ENCODE measurements at places on chromosomes 2 and 18.

DNA sequence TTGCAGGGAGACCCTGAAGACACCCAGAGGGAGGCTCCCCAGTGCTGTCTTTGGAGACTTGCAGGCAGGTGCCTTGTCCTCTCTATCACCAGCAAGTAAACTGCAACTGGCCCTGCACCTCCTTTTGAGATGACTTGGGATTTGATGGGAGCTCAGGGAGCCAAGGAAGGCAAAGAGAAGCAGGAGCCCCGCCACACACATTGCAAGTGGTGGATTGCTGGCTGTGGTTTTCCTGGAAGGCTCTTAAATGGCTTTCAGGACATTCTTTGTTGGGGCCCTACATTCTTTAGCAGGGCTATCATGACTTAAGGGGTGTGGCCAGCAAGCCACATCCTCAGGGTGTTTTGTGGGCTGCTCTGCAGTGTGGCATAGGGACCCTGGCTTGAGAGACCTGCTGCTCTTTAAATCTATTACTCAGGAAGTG, 39.9 kb upstream of the CDC42EP3 start:
- no peak for DNase-seq

- DNase-seq = no peak
These were observed 47.1 kb downstream of the KCNG3 start for GRCh38 chr2:42446503-42447271.

DNA sequence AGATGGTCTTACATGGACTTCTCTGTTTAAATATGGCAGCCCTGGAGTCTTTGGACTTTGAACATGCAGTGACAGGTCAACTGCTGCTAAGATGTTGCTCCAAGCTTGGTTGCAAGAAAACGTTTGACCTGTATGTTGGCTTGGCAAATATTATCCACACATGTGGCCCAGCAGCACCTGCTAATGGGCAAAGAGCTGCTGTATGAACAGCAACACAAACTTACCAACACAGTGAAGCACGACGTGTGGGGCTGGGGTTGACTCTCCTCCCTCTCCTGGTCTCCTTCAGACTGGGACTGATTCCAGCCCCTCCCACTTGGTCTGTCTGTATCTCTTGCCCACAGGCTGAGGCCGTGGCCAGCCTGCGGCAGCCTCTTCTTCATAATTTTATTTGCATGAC, 3.8 kb downstream of the KCNE4 start:
- DNase-seq = no peak

DNA sequence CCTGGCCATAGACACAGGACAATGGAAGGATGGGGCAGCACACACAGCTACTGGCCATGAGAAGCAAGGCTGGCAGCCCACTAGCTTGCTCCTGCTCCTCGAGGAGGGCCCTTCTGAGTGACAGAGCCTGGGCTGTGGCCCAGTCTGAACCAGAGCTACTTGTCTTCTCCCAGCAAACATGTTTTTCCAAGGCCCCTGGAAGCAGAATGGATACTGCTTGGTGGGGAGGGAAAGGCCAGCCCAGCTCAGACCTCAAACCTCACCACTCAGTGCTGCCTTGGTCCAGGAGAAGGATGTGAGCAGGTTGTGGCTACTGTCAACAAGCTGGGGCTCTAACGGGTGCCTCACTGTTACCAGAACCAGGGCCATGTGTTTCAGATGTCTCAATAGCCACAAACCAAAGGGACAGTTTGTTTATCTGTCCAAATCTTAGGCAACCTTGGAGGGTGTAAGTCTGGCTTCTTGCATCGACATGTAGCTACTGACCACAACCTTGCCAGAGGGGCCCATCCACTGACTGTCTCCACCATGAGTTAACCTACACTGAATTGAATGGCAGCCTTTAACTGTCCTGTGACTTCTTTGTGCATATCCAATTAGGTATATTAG, 98.6 kb downstream of the TGFA start:
- no peak for DNase-seq

GRCh38 chr2:118992740-118993391, 50.9 kb downstream of the MARCO start:
- DNase-seq = no peak

DNA sequence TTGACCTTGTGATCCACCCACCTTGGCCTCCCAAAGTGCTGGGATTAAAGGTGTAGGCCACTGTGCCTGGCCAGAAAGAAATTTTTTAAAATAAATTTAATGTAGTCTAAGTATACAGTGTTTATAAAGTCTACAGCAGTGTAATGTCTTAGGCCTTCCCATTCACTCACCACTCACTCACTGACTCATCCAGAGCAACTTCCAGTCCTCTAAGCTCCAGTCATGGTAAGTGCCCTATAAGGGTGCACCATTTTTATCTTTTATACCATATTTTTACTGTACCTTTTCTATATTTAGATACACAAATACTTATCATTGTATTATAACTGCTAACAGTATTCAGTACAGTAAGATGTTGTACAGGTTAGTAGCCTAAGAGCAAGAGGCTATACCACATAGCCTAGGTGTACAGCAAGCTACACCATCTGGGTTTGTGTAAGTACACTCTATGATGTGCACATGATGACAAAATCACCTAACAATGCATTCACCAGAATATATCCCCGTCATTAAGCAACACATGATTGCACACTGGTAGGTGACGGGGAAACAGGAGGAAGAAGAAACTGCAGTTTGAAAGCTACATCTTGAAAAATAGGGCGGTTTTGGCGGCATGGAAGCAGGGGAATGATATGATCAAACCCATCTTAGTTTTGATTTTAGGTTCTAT, 105.1 kb upstream of the ITGB6 start:
- no peak for DNase-seq

DNA sequence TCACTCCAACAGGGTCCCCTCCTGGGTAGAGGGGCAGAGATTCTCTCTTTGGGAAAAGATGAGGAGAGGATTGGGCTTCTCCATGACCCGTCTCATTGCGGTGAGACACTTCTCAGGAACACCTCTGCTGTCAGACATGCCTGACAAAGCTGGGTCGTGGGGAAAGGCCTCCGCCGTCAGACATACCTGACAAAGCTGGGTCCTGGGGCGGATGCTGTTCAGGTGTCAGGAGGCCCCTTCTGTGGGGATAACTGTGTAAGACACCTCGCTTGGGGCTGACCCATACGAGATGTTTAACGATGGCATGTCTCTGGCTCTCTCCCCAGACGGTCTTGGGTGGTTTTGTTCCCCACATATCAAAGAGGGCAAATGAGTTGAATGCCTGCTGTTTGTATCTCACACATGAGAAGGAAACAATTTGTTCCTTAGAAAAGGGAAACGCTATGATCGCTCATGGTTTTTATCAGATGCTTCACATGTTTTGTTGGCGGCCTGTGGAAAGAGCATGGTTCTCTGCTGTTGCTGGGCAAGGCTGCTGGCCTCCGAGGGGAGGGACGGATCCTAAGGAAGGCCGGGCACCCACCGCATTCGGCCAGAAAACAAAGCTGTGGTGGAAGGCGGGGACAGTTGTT, 40.8 kb upstream of the PXDN start:
- no peak for DNase-seq

- no peak for DNase-seq
These were observed 136.5 kb downstream of the COPS8 start for GRCh38 chr2:237222178-237222577.

GRCh38 chr2:20657522-20658235, 6.8 kb upstream of the HS1BP3 start:
- DNase-seq = no peak

- no peak for DNase-seq
These were observed 283.0 kb downstream of the MYCN start for GRCh38 chr2:16223161-16223840.

DNA sequence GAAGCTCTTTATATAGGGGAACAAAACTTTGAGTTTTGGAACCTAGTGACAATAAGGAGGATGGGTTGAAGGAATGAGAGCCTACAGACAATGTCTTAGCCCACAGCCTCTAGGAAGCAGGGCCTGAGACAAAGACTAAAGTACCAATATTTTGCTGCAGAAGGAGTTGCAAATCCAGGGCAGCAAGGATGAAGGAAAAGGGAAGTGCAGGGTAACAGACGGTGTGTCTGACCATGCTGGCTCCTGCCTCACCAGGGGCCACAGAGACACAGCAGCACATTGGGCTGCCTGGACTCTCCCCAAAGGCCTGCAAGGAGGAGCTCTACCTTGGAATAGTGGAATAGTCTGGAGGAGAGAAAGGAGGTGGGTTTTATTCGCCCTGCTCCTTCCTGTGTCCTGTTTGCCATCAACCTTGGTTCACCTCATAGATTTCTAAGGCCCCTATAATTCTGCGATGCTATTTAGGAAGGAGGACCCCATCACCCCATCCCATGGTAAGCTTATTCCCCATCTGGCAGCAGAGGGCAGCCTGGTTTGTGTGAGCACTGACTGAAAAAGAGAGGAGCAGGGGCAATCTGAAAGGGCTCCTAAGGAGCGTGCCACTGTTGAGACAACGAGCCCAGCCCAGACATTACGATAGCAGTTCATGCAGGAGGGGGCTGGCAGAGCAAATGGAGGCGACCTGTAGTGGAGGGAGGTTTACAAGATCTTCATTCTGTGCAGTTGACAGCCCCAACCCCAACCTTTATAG, 143.4 kb downstream of the MGAT5 start:
- no peak for DNase-seq

DNA sequence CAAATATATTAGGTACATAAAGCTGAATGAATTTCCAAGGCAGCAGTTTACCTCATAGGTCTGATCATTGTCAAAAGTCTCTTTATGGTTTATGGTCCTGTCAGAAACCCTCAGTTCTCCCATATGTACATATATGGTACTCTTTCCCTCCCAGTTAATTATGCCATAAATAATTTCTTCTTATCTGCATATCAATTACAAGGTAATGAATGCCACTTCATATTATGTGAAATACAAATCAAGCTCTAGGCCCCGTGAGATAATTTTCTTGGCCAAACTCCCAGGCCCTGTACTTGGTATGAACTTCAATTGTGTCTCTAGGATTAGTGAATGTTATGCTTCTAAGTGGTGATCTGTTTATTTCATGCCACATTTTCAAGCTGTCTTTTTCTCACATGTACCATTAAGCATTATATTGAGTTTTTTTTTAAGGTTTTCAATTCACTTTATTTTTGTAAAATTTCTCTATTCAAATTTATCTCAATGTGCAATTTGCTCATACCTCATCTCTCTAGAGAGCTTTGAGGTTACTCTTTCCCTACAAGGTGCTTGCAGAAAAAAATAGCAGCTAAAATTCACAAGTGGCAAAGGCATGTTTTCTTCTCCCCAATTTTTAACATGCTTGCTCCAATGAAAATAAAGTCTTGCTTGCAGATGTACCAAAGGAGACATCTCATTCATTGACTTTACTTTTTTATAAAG, 430.6 kb upstream of the VRK2 start:
- no peak for DNase-seq

DNA sequence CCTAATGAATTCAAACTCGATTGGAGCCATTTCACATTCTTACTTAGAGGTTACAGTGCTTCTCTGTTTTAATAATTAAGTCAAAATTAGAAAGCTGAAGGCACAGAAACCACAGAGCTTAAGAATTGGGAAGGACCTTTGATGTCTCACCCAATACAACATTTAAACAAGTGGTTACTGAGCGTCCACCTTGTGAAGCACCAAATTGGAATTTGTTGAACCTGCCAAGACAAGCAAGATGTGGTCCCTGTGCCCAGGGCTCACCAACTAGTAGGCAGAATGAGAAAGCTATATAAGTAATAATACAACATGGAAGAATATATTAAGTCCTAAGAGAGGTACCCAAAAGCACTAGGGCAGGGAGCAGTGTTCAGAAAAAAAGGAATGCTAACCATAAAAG, 64.5 kb upstream of the NPAS2 start:
- no peak for DNase-seq

- DNase-seq = no peak
These were observed 7.9 kb downstream of the TUBB6 start for GRCh38 chr18:12315911-12316310.

DNA sequence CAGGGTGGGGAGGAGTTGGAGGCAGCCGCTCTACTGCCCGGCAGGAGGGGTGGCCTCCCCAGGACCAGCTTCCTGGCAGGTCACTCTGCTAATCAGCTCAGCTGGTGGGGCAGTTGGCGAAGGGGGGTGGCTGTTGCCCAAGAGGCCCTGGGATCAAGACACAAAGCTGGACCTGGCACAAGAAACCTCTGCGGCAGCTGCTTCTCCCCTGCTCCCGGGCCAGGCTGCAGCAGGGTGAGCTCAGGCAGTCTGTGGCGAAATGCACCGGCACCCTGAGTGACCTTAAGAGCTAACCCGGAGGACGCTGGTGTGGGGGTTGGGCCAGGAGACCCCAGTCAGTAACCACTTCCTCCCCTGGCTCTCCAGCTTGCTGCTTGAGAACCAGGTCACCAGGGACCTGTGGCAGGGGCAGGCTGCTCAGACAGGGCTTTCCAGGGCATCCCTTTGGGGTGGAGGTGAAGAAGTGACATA, 31.1 kb downstream of the TOGARAM2 start:
- DNase-seq = no peak
